ENCODE measurements at places on chromosomes 11 and 22.

DNA sequence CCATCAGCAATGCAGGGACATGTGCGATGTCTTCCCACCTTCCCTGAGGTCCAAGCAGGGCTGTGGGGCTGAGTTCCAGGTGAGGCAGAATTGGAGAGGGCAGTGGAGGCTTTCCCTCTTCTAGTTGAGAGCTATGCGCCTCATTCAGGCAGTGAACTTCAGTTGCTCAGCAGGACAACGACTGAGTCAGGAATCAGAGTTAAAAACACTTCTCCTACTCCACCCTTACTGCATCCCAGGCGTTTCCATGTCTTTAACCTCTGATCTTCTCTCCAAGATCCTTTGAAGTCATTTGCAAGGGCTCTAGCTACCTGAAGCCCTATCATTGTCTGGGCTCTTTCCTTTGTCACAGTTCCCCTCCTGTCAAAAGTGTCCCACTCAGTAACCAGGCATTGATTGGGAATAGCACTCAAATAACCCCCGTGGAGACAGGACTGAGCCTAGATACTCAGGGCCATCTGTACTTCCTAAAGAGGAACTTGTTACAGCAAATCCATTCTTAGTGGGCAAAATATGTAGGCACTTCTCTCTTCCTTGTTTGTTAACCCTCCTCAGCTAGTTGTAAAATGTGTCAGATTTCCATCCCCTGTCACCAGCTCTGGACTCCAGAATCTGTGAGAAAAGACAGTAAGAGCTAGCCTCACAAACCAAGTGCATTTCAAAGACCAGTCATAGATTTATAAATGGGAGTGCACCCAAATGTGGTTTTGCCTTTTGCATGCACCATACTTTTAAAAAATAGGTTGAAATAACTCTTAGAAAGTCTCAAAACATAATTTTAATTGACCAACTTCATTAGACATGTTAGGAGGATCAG lies 72.5 kb upstream of the MYO18B start:
- no peak for DNase-seq

- DNase-seq: no peak
Measured at GRCh38 chr11:2304506-2305139, 2.8 kb downstream of the TSPAN32 start.

DNA sequence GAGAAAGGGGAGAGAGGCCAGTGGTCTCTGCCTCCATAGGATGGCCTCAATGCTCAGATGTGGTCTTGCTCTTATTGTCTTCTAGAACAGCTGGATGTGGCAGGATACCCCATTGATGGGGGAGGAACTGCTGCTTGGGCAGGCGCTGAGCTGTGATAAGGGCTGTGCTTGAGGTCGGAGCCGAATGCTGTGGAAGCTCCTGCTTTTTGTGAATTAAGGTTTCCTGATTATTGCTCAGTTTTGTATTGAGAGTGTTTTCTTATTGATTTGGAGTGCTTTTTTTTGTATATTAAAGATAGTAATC lies 57.2 kb downstream of the CABIN1 start:
- no peak for DNase-seq

GRCh38 chr11:67544616-67545242 lies 21.5 kb upstream of the CABP2 start:
- DNase-seq: no peak

DNA sequence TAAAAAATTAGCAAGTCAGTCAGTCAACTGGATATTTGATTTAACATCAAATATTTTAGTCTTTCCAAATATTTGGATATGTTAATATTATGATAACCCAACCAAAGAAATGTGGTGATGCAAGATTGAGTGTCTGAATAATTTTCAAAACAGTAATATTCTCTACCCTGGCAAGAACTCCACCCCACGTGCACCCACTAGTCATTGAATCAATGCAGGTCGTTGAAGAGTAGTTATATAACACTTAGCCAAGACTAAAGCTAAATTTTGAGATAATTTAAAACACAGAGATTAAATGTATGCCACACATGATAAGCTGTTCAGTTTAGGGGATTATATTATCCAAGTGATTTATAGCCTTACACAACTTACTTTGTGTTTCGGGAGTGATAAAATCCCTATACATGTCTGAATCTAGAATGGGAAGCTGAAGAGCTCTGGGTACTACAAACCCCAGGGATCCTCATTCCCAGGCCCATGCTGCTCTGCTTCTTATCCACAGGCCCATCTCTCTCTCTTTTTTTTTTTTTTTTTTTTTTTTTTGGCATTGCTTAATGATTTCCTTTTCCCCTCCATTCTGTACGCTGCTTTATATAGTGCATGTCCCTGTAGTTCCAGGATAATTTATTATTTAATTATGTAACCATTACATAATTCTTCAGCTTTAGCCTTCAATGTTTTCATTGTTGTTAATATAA lies 392.9 kb downstream of the NTM start:
- DNase-seq: no peak

GRCh38 chr11:12508151-12508751 lies 130.9 kb downstream of the PARVA start:
- DNase-seq: peak; percentile 94

DNA sequence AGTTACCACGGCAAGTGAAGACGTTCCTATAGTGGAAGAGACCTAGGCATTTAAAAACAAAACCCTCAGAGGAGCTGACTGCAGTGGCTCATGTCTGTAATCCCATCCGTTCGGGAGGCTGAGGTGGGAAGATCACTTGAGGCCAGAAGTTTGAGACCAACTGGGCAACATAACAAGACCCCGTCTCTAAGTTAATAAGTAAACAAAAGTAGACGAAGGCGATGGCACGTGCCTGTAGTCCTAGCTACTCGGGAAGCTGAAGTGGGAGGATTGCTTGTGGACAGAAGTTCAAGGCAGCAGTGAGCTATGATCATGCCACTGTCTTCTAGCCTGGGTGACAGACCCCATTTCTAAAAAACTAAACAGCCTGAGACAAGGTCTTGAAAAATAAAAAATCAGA lies 3.8 kb upstream of the ADSL start:
- DNase-seq: no peak

DNA sequence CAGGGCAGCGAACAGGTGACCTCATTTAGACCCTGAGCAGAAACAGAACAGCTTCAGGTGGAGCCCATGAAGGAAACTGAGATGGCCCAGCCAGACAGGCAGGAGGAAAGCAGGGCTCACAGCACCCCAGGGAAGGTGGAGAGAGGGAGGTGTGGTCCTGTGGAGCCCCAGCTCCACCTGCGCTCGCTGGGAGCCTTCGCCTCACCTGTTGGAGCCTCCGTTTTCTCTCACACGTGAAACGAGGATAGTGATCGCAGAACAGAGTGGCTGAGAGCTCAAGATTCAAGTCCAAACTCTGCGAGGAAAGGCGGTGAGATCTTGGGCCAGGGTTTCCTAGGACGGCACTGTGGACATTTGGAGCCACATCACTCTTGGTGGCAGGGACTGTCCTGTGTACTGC lies 8.6 kb upstream of the CERK start:
- no peak for DNase-seq

DNA sequence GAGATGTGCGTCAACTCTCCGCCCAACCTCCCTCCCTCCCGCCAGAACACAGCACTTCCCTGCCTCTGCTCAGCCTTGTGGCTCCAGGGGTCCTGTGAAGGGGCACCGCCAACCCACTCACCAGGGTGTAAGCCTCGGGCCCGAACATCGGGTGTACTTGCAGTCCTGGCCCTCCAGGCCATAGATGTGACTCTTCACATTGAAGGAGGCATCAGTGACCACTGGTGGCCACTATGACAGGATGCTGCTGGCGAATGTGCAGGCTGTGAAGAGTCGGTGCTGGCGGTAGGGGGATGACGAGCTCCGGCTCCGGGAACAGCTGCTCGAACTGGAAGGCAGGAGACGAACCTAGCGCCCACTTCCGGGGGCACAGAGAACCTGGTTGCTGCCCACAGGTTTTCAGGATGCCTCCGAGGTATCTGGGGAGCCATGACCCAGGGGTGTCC lies 97.4 kb downstream of the MED15 start:
- DNase-seq: no peak

GRCh38 chr11:87961606-87962005 lies 213.6 kb downstream of the RAB38 start:
- DNase-seq: peak; percentile 55

- DNase-seq: peak; percentile 47
Measured at GRCh38 chr11:27205779-27206570, 157.0 kb downstream of the CCDC34 start.

DNA sequence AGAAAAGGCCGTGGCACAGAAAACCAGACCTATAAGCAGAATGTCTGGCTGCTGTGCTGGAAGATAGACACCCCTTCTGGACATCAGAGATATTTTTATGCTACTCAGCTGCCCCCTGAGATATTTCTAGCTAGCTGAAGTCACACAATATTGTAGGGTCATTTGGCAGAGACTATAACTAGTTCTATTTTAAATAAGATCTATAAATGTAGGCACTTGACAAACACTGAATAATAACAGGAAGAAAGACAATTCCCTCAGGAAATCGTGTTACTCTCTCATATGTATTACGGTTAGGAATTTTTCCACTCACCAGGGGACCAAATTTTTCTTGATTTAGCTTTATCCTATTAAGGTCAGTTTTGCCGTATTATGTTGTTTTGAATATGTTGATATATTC lies 845.4 kb downstream of the OPCML start:
- peak; percentile 30 for DNase-seq

- no peak for DNase-seq
Measured at GRCh38 chr11:47278058-47278457, 8.1 kb downstream of the MADD start.

GRCh38 chr11:15757048-15757698 lies 599.2 kb downstream of the SOX6 start:
- no peak for DNase-seq

- peak; percentile 65 for DNase-seq
Measured at GRCh38 chr22:31075961-31076360, 5.2 kb upstream of the SMTN start.

- DNase-seq: peak; percentile 93
Measured at GRCh38 chr11:10109806-10110205, 184.2 kb downstream of the SBF2 start.

DNA sequence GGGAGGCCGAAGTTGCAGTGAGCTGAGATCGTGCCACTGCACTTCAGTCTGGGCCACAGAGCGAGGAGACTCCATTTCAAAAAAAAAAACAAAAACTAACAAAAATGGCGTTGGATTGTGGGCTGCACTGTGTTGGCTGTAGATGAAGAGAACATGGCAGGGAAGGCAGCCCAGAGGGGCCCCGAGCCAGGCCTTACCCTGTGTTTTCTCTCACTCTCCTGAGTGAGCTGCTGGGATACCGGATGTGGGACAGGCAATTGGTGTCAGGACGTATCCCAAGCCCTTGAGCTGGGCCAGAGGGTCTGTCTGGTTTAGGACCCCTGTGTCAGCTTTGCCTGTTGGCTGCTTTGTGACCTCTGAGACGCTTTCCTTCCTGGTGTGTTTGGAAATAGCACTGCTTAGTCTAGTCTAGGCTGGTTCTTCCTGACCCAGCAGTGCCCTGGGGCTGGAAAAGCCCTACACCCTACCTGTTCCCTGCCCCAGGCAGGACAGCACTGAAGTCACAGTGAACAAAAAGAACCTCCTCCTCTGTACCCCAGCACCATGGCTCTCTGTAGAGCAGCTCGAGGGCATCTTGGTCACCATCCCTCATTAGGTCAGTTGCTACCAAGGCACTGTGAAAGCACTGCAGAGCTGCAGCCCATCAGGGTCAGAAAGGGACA lies 17.8 kb downstream of the CHADL start:
- DNase-seq: no peak

- DNase-seq: no peak
Measured at GRCh38 chr22:32791485-32791884, 10.0 kb upstream of the TIMP3 start.

DNA sequence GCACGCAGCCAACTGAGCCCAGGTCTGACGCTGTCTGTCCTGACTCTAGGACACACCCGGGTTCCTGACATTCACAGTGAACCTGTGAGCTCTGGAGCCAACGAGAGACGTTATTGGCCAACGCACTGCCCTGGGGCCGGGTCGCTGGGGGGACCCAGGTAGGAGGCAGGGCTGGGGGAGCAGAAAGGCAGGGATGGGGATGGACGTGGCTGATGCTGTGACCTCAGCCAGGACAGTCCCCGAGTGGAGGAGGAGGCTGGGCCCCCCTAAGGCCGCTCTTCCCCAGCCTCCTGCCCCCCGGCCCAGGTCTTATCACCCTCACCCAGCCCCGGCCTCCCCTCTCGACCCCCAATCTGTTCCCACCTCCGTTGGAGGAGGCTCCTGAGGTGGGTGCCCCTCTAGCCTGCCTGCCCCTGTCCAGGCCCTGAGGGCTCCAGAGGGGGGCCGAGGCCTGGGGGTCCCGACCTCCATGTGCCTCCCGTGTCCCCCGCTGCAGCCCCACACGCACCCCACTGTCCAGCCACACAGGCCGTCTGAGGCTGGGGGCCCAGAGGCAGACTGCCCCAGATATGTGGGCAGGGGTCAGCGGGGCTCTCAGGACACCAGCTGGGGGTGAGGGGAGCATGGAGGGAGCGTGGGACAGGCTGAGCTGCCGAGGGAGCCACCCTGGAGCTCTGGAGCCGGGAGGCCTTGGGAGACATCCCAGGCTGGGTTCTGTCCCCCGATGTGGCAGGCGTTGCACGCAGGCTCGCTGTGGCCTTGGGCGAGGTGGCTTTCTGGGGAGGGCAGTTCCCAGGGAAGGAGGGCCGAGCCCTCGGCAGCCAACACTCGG lies 29.2 kb upstream of the MUC5AC start:
- DNase-seq: no peak

DNA sequence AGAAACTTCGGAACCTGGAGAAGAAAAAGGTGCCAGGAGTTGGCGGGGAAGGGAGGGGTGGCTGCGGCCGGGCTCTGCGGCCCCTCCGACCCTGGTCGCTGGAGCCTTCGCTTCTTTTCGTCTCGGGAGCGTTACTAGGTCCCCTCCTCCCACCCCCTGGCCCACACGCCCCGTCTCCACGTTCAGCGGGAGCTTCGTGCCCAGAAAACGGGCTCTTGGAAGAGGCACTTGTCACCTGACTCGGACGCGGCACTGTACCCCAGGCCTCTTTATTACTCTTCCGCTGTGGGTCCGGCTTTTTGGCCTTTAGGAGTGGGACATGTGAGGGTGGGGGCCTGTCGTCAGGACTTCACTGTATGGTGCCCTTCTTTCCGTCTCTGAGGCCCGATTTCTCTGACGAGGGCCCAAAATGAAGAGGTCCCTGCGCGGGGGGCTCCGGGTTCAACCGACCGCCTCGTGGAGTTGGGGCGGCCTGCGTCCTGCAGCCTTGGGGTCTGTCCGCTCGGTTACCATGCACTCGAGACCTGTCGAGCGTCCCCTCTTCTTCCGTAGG lies 1.2 kb downstream of the CAPRIN1 start:
- peak; percentile 9 for DNase-seq

DNA sequence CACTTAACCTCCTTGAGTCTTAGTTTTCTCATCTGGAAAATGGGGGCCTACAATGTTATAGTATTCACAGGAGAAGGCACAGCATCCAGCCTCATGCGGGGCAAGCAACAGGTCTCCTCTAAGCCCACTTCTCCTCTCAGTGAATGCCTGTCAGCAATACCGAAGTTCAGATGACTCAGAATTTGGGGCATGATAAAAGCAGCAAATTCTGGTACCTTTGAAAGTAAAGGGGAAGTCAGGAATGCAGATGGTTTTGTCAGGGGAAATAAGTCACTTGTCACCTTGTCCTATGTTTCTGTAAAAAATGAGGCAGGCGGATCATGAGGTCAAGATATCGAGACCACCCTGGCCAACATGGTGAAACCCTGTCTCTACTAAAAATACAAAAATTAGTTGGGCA lies 350.2 kb downstream of the LARGE1 start:
- DNase-seq: no peak

- DNase-seq: peak; percentile 92
Measured at GRCh38 chr22:41563051-41563711, 2.4 kb downstream of the CSDC2 start.

- DNase-seq: no peak
Measured at GRCh38 chr11:19244084-19244483, 3.3 kb upstream of the E2F8 start.

GRCh38 chr11:13329670-13330356 lies 52.2 kb downstream of the BMAL1 start:
- DNase-seq: no peak
